ENCODE measurements at places on chromosomes 3 and 15. TPM values are rescaled to one million over a fixed set of nuclear protein-coding genes. Genes with fewer than 3 reads are reported as not detected.

DNA sequence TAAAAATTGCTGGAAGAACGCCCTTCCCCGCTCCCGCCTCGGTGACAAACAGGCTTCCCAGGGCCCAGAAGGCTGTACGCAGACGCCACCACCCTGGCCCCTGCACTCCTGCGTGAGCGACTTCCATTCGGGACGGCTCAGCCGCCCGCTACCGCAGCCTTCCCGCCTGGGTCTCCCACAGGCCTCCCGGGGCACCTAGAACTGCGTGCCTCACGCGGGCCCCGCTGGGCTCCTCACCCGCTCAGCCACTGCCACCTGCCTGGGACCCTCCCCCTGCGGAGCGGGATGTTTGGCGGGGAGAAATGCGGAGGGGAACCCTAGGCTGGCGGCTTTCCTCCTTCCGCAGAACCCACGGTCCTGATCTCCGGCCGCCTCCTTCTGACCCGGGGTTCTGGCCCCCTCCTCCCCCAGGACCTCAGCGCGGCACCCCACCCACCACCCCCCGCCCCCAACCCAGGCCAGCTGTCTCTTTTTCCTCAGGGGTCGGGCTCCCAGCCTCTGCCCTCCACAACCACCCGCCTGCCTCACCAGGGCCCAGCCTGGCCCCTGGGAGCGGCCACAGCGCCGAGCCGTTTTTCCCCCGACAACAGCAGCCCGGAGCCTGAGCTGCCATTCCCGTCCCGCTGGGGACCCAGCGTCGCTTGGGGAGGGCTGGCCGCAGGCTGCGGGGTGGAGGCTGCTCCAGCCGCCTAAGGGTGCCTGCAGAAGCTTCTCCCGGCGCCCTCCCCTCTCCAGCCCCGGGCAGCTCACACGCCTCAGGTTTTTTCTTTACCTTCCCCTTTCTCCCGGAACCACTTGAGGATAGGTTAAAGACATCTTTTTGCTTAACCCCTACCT is 27.6 kb upstream of the RAB7A start:
- DNase-seq, result peak; percentile 58

DNA sequence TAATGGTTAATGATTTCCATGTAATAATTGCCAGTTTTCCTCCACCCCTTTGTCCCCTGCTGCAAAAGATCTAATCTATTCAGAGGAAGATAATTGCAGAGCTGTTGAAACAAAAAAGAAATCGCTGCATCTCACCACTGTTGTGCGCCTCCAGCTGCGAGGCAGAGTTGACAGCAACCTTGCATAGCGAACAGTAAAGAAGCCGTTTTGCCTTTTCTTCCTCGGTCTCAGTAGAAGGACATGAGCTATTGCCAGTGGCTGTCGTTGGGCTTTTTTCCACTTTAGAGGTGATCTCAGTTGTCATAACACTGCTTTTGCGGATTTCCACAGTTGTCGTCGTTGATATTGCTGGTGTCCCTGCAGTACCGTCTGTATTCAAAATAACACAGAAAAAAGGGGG is 314.2 kb downstream of the ZNF385D start:
- DNase-seq, result no peak

DNA sequence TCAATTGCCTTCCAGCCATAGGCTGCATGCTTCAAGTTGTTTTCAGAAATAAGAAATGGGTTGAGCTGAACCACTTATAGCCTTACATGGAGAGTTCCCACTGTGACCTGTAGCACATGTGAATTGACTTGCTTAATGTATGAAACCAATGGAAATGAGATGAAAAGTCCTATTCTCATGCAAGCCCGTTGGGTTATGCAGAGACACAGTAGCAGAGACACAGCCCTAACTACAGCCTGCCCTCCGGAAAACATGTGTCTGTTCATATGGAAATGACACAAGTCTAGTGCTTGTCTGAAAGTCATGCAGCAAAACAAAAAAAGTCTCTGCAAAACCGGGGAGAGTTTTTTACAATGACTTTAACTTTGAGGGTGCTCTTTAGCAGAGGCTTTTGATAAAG is 14.5 kb downstream of the HIGD2B start:
- no peak for DNase-seq

- no peak for DNase-seq
Measured at GRCh38 chr3:39435006-39435748, 28.7 kb downstream of the RPSA start.

DNA sequence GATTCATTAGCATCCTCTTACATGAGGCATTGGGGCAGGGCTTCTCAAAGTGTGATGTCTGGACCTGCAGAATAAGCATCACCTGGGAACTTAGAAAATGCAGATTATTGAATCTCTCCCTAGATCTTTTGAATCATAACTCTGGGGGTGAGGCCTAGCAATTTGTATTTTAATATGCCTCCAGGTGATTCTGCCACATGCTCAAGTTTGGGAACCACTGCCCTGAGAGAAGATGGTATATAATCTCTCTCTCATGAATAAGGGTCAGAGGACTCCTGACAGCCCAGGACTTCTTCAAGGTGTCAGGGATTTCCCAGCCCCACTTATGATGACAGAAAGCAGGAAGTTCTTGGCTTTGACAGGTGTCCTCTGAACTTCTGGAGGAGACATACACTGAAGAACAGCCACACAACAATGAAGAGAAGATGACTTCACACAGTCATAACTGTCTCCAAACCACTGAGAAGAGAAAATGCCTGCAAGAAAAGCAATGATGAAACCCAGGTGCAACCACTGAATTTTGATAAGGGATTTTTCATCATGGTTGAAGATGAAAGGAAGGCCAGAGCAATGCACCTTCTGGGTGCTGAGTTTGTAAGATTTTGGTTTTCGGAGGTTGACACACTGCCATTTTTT is 211.9 kb upstream of the MRPL3 start:
- no peak for DNase-seq

GRCh38 chr15:67185621-67186225 is 68.7 kb downstream of the AAGAB start:
- no peak for DNase-seq

DNA sequence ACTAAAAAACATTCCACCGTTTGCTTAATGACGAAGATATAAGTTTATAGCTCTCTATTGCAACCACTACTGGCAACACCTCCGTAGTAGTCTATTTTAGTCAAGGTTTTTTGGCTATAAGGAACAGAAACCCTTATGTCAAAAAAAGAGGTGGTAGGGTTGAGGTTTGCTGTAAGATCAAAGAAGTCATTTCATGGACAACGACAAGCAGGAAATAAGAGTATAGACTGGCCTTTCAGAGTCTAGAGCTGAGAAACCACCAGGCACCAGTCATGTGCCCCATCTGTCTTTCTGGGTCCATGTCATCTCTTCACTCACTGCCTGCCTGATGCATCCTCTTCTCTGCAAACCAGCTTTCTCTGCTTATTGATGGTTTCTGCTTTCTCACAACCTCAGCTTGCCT is 42.7 kb downstream of the THBS1 start:
- DNase-seq, result no peak

- peak; percentile 60 for DNase-seq
Measured at GRCh38 chr3:71064291-71064955, 519.1 kb downstream of the FOXP1 start.

Gene UPK1B
- 0.05 TPM for polyA plus RNA-seq

- no peak for DNase-seq
Measured at GRCh38 chr3:157405457-157405856, 31.2 kb upstream of the PTX3 start.

DNA sequence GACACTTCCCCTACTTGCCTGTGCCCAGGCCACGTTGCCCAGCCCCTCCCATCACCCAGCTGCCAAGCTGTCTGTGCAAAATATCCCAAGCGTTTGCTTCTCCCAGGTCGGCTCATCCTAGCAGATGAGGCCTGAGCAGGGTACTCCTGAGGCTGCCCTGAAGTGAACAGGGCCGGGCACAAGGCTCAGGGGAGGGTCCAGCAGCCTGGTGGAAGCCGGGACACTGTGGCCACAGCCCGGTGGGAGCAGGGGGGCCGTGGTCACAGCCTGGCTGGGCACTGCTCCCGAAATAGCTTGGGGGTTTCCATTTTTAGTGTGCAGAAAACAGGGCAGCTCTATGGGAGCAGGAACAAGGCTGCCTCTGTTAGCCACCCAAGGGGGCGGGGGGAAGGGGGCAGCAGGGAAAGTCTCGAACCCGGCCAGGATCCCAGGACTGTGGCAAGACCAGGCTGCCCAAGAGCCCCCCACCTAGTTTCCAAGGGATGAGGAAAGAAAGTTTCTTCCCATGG is 3.4 kb downstream of the PLXNB1 start:
- DNase-seq, result no peak

Gene PLSCR2
- not detected for polyA plus RNA-seq

- DNase-seq, result no peak
Measured at GRCh38 chr15:92101708-92102394, 248.3 kb downstream of the SLCO3A1 start.
